ENCODE measurements at places on chromosomes 4 and X.

DNA sequence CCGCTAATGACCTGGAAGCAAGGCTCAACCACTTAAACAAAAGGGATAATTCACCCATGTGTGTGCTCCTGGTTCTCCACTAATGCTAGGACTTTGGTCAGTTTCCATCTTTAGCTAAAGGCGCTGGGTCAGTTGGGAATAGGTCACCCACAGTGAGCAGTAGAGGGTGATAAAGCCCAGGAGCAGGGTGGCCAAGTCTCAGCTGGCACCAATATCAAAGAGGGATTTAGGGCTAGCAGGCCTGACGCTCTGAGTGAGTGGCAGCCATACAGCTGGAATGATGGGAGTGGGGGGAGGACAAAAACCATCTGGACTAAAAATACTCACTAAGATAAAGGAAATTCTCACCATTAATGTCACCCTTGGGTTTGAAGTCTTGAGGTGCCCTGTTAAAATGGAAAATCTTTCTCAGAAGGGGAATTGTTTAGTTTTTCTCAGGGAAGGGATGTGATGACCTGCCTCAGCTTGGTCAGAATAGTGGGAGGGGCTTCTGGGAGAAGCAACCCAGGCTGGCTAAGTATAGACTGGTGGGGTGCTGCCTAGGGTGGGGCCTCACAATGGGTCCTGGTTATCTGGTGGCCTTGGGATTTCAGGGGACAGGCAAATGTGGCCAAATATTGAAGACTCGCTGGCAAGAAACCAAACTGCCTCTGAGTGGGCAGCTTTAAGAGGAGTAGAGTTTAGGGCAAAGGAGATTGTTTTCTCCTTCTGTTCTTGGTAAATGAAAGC is 47.1 kb downstream of the TSC22D3 start:
- DNase-seq, result no peak

- DNase-seq, result peak; percentile 64
These were observed 234.8 kb downstream of the COL25A1 start for GRCh38 chr4:109067508-109068235.

GRCh38 chrX:124862301-124862700 is 457.4 kb upstream of the TEX13C start:
- DNase-seq, result no peak

DNA sequence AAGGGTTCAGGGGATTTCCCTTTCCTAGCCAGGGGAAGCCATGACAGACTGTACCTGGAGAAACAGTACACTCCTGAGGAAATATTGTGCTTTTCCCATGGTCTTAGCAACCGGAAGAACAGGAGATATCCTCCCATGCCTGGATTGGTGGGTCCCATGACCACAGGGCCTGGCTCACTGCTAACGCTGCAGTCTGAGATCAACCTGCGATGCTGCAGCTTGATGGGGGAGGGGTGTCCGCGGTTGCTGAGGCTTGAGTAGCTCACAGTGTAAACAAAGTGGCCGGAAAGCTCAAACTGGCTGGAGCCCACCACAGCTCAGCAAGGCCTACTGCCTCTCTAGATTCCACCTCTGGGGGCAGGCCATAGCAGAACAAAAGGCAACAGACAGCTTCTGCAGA is 819.5 kb downstream of the TECRL start:
- no peak for DNase-seq

DNA sequence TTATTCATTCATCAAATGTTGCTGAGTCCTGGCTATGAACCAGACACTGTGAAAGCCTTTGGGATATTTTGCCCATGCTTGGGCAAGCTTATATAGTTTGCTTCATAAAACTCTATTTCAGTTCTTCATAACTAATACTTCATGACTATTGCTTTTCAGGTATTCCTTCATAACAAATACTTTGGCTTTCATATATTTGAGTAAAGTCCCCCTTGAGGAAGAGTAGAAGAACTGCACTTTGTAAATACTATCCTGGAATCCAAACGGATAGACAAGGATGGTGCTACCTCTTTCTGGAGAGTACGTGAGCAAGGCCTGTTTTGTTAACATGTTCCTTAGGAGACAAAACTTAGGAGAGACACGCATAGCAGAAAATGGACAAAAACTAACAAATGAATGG is 1.7 kb upstream of the AFP start:
- no peak for DNase-seq

DNA sequence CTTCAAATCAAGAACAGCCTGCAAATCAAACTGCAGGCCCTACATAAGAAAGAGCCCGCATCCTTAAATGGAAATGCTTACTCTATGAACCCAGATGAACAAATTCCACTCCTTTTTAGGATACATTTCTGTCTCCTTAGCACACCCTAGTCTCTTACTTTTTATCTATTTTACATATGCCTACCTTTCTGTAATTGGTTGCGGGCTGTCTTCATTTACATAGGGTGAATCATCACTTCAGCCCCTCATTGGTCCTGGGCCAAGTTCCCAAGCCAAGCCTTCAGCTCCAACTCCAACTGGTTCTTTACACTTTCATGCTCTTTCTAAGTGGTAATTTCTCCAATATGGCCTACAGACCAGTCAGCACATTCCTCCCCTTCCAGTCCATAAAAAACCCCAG is 219.3 kb downstream of the TRAM1L1 start:
- DNase-seq, result peak; percentile 67

DNA sequence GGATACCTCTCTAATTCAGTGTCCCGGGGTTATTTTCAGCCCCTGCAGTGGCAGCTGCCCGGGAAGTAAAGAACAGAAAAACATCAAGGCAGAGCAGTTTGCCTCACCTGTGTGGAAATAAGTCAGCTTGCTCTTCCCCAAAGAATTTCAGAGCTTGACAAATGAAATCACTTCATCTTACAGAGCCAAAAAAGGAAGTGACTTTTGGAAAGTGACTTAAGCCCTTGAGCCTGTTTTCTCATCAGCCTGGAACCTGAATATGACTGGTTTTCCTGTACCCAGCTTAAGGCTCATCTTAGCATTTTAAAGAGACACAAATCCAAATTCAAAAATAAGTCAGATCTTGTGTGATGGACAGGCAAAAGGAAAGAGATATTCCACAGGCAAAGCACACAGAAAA is 211.6 kb downstream of the RCHY1 start:
- DNase-seq, result no peak

- no peak for DNase-seq
These were observed 1255.7 kb downstream of the ADGRL3 start for GRCh38 chr4:62455871-62456270.

DNA sequence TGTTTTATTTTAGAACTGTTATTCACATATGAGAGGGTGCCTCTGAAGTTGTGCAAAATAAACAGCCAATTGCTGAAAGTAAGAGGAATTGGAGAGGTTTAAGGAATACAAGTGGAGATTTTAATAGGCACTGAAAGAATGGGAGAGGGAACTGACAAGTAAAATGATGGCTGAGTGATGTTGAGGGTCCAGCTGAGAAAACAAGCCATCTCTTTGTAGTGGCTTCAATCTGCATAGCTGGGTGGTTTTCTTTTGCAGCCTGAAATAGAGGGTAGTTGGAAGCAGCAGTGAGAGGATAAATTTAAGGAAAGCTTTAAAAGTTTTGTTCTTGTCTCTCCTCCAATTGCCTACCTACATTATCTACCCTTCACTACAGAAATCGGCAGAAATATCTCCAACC is 106.7 kb upstream of the DGKK start:
- DNase-seq, result no peak

GRCh38 chr4:88078579-88078978 is 71.1 kb downstream of the PKD2 start:
- no peak for DNase-seq

- DNase-seq, result peak; percentile 84
These were observed 20.3 kb upstream of the FAM9C start for GRCh38 chrX:13064599-13065143.

DNA sequence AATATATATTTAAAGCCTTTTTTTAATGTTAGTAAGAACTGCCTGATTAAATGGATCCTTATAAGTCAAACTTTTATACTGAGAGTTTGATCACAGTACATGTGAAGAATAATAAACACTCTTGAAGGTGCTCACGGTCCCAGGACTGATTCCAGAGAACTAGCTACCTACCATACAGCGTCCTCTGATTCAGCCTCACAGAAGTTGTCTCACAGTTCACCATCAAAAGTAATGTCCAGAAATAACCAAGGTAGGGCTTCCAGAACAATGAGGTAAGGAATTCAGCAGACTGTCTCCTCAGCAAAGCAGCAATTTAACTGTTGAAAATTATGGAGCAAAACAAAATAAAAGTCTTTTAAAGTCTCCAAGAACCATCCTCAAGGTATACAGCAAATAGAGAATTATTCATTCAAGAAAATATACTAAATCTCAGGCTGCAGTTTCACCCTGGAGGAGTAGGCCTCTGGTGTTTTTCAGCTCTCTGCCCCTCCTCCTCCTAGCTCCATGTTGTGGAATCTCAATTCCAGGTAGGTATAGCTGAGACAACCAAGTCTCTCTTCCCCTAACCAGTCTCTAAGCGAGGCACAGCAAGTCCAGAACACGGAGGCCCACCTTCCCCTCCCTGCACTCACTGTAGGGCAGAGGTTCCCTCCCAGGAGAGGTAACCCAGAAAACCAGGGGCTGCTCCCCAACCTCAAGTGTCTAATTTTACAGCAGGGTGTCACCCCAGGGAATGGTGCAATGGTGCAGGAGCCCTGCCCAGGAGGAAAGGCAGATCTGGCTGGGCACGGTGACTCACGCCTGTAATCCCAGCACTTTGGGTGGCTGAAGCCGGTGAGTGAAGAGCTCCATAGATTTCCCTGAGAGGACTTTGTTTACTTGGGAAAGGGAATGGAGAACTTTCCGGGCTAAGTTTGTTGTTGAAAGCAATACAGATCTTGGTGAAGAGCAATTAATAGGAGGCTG is 28.6 kb downstream of the FAM241A start:
- DNase-seq, result peak; percentile 20

- peak; percentile 40 for DNase-seq
These were observed 49.1 kb upstream of the MSANTD1 start for GRCh38 chr4:3199653-3200422.

- peak; percentile 33 for DNase-seq
These were observed 772 bp upstream of the FBXW7 start for GRCh38 chr4:152536545-152537182.

- DNase-seq, result no peak
These were observed 22.5 kb upstream of the TCEAL4 start for GRCh38 chrX:103562801-103563200.

- no peak for DNase-seq
These were observed 20.5 kb downstream of the OTUD6A start for GRCh38 chrX:70082723-70083122.

DNA sequence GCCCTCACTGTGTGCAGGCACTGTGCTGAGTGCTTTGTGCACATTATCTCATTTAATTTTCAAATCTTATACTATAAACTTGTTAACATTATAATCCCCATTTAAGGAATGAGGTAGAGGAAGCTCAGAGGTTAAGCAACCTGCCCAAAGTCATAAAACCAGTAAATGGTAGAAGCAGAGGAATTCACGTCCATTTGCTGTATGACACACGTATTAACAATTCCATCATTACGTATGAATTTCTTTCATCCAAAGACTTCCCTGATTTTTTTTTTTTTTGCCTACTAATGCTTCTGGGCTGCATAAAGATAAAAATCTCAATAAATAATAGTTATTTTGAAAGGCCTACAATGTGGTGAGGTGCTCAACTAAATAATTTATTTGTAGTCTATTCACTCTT is 64.5 kb upstream of the H2AZ1 start:
- DNase-seq, result peak; percentile 28

- DNase-seq, result no peak
These were observed 2002.5 kb upstream of the TENM3 start for GRCh38 chr4:180240670-180241069.

DNA sequence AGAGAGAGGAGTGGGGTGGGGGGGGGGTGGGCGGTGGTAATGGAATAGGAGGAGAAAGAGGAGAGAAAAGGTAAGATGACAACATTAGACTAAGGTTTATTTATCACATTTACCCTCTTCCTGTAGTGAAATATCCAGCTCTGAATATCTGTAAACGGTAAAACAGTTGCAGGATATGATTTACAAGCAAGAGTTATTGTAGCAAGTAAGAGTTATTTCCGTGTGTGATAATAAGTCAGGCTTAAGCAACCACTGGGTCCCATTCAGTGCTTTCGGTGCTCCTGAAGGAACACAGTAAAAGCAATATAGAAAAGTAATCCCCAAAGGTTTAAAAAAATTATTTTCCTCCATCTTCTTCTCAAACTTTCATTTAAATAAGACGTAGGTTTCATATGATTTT is 103.6 kb downstream of the MANBA start:
- no peak for DNase-seq

GRCh38 chr4:147586032-147586431 is 31.2 kb upstream of the TMEM184C start:
- DNase-seq, result no peak

DNA sequence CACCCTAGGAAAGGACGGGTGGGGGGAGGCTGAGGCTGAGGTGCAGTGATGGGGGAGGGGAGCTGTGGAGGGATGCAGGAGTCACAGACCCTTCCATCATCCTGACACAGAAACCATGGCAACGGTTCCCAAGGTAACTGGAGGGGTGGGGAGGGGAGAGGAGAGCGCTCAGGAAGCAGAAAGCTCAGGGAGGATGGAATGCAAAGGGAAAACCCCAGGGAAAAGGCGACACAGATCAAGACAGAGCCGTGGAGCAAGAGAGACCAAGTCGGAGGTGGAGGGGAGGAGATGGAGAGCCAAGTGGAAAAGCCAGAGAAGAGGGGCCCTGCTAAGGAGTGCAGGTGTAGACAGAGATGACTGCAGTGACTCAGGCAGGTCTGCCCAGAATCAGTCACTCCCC is 14.5 kb downstream of the L1CAM start:
- DNase-seq, result no peak

- DNase-seq, result no peak
These were observed 167.3 kb upstream of the SPRY1 start for GRCh38 chr4:123229286-123229685.

DNA sequence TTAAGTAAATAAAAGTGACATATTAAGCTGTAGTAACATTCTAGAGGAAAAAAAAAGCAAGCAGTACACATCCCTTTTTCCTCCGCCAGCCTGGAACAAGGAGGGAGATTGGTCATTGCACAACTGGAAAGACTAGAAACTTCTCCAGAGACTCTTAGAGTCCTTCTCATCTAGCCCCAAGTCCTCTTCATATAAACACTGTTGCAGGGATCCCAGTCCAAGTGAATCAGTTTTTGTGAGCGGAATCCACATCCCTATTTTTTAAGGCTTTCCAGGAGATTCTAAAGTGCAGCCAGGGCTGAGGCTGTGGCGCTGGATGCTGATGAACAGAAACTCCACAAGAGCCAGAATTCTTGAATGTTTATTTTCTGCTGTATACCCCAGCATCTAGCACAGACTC is 23.8 kb downstream of the REELD1 start:
- DNase-seq, result no peak

- DNase-seq, result no peak
These were observed 57.7 kb upstream of the SPANXB1 start for GRCh38 chrX:140944710-140945109.

GRCh38 chrX:111123606-111124179 is 27.7 kb downstream of the PAK3 start:
- no peak for DNase-seq

Data from fibroblast of skin of right quadriceps (primary cell).